ENCODE measurements at places on chromosomes 5 and 9.

DNA sequence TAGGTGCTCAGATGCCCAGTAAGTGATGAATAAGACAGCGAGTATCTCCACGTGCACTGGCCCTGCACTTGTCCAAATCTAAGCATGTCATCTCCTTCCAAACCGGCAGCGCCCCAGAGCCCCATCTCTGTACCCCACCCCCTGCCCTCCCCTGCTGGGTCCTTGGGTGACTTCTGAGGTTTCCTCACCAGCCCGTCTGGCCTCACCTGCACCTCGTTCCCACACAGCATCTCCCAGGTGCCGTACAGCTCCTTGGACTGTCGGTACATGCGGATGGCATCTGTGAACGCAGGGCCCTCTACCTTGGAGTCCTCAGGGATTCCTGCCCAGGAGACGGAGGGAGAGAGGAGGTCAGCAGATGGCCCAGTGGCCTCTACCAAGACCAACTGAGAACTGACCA lies 66.3 kb downstream of the LRSAM1 start:
- DNase-seq: no peak

DNA sequence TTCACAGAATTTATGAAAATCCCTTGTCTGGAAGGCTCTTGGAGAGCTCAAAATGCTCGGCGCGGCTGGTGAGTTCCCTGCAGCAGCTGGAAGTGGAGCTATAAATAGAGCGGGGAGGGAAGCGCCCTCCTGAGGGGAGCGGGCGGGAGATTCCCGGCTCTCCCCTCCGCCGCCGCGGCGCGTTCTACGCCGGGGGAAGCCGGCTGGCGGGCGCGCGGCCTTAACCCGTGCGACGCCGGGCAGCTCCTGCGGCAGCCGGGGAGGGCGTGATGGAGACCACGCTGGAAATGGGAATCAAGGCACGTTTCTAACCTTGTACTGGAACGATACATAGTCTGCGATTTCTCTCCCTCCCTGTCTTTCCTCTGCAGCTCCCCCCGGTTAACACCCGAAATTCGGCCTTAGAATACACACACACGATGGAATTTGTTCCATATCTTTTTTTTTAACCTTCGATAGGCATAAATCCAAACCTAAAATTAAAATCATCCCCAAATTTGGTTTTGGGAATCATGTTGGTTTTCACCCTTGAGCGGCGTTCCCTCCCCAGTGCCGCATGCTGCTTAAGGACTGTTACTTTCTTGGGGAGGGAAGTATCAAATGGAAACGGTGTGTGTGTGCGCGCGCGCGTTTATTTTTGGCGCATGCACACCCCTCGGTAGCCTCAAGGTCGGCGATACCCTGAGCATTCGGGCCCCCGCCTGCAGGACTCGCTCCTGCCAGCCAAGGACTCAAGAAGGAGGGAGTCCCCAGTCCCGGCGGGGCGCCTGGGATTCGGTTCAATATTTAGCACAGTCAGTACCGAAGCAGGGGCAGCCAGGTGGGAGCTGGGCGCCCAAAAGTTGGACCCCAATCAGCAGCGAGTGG lies 306.3 kb upstream of the KCNN2 start:
- DNase-seq: peak; percentile 19

GRCh38 chr5:23583081-23583480 lies 75.7 kb downstream of the PRDM9 start:
- DNase-seq: no peak

DNA sequence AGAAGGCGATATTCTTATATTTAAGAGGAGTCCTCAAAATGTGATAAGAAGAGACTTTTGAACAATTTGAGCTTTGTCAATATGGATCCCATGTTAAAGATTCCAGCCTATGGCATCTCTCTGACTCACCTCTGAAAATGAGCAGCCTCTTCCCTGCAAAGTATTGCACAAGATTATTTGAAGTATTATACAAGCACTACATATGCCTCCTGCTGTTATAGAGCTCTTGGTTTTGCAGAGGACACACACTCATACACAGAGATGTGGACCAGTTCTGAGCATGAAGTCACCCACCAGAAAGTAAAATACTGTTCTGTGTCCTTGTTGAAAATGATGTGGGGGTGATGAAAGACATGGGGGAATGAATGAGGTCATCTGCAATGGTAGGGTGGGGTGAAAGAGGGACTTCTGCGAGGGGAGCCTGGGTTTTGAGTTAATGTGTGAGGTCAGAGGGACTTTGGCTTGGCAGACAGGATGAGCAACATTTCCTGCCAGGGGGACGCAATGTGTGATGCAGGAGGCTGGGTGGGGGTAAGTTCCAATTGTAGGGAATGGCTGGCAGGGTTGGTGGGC lies 25.8 kb downstream of the FBXL7 start:
- DNase-seq: no peak

GRCh38 chr5:92992073-92992472 lies 588.9 kb downstream of the NR2F1-AS1 start:
- no peak for DNase-seq

GRCh38 chr9:135326141-135326540 lies 153.4 kb upstream of the PPP1R26 start:
- no peak for DNase-seq

- DNase-seq: no peak
Measured at GRCh38 chr9:118962426-118962825, 406.8 kb downstream of the BRINP1 start.

GRCh38 chr5:38847559-38848347 lies 1.9 kb downstream of the OSMR start:
- no peak for DNase-seq

GRCh38 chr9:92480986-92481633 lies 1.2 kb downstream of the ASPN start:
- no peak for DNase-seq

GRCh38 chr9:73200694-73201452 lies 49.2 kb downstream of the ANXA1 start:
- DNase-seq: no peak

DNA sequence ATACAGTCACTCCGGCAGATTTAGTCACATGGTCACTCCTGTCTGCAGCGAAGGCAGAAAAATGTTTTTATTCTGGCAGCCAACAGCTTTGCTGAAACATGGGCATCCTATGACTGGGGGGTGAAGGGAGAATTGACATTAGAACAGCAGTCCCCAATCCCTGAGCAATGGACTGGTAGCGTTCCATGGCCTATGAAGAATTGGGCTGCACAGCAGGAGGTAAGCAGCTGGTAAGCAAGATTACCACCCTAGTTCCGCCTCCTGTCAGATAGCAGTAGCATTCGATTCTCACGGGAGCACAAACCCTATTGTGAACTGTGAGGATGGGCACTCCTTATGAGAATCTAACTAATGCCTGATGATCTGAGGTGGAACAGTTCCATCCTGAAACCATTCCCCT lies 93.1 kb upstream of the FTMT start:
- no peak for DNase-seq

GRCh38 chr5:155154973-155155372 lies 141.4 kb downstream of the KIF4B start:
- no peak for DNase-seq

GRCh38 chr9:88835038-88835466 lies 156.2 kb upstream of the S1PR3 start:
- DNase-seq: no peak

DNA sequence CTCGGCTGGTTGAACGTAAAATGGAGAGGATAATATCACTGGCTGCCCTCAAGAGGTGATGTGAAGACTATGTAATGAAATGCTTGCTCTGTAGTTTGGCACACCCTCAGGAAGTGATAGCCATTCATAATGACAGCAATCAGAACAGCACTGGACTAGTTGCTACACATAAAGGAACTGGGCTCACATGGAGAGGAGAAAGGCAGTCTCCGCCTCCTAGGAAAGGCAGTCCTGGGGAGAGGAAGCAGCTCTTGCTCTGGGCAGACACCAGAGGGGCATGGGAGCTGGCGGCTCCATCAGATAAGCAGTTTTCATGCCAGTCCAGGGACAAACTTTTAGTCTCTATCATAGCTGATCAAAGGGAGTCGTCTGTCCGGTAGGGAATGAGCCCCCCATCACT lies 46.9 kb downstream of the ARHGEF37 start:
- DNase-seq: no peak

- peak; percentile 12 for DNase-seq
Measured at GRCh38 chr9:98317134-98317857, 61.8 kb upstream of the TBC1D2 start.

DNA sequence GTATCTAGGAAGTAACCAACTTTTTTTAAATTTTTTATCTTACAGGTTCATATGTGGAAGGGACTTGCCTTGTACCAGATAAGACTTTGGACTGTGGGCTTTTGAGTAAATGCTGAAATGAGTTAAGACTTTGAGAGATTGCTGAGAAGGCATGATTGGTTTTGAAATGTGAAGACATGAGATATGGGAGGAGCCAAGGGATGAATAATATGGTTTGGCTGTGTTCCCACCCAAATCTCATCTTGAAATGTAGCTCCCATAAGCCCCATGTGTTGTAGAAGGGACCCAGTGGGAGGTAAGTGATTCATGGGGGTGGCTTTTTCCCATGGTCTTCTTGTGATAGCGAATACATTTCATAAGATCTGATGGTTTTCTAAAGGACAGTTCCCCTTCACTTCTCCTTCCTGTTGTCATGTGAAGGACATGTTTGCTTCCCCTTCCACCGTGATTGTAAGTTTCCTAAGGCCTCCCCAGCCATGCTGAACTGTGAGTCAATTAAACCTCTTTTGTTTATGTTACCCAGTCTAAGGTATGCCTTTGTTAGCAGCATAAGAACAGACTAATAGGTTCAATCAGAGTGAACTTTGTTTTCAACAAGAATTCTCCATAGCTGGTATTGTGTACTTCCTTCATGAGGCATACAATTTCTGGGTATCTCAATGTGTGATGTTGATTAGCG lies 535.6 kb upstream of the MEF2C start:
- DNase-seq: no peak

DNA sequence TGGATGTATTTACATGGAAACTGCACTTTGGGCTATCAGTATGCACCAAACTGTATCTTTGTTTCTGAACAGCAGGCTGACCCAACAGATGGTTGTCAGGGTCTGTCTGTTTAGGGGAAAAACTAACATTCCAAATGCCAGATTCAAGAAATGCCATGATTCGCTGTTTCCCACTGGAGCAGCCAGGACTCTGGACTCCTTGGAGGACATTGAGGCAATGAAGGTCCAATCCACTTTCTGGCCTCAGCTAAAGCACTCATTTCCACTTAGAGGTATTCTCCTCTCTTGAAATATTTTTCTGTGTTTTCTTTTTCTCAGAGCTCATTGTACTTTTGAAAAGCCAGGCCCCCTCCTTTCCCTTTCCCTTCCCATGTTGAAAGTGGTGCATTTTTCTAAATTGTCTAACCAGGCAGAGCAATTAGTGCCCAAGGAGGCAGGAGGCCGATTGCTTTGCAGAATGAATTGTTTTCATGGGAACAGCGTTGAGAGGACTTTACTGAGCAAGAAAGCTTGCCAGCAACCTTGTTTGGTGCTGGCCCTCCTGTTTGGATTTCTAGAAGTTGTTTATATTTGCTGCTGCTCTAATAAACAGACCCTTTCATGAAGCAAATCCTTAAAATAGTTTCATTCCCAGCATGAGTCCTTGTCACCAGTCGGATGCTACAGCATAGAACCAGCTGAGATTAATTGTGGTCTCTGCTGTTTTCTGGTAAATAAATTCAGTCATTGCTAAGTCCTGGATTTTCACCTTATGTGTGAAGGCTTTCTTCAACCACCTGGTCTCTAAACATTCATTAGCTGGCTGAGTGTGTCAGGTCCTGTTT lies 132.8 kb upstream of the TAF11L2 start:
- no peak for DNase-seq

DNA sequence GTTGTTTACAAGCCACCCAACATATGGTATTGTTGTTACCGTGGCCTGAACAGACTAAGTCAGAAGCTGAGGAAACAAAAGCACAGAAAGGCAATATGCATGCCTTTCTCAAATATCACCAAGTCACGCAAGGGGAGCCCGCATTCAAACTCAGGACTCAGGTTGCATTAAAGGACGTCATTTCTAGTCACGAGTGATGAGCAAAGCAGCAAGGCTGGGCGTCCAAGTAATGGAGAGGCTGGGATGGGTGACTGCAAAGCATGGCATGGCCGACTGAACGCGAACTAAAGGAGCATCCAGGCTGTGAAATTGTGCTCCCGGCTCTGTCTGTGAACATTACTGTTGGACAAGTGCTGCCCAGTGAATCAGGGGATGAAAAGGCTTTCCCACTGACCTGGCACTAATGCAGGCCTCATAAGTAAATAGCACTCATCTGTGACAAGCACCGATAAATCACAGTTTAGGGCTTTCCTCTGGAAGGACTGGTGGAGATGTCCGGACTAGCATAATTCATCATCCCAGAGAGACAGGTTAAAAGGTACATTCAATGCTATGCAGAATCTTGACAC lies 202.8 kb downstream of the SPOCK1 start:
- no peak for DNase-seq

GRCh38 chr5:63963080-63963735 lies 963 bp upstream of the HTR1A start:
- DNase-seq: no peak

DNA sequence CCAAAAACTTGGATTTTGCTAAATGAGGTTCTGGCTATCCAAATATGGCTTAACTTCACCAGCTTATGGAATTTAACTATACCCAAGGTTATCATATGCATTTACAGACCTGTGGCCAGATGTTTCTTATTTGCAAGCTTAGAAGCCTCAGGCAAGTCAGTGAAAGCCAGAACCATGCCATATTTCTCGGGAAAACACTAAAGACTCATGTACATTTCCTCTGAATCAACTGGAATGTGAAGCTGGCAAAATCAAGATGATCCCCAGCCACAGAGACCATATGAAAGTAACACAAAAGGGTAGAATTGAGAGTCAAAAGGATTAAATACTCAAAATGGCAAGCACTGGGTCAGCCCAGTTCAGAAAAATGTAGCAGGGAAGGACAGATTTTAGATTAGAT lies 76.4 kb upstream of the SLC1A1 start:
- no peak for DNase-seq

- DNase-seq: no peak
Measured at GRCh38 chr5:157748760-157749461, 5.4 kb downstream of the LSM11 start.

All from T1000 (cell line).